Colonic mucosa (tissue), 4 donors: ENCODE measurements at places on chromosomes 13 and 19.

GRCh38 chr13:46636451-46636850 is 83.5 kb downstream of the LRCH1 start:
- DNase-seq: no peak

DNA sequence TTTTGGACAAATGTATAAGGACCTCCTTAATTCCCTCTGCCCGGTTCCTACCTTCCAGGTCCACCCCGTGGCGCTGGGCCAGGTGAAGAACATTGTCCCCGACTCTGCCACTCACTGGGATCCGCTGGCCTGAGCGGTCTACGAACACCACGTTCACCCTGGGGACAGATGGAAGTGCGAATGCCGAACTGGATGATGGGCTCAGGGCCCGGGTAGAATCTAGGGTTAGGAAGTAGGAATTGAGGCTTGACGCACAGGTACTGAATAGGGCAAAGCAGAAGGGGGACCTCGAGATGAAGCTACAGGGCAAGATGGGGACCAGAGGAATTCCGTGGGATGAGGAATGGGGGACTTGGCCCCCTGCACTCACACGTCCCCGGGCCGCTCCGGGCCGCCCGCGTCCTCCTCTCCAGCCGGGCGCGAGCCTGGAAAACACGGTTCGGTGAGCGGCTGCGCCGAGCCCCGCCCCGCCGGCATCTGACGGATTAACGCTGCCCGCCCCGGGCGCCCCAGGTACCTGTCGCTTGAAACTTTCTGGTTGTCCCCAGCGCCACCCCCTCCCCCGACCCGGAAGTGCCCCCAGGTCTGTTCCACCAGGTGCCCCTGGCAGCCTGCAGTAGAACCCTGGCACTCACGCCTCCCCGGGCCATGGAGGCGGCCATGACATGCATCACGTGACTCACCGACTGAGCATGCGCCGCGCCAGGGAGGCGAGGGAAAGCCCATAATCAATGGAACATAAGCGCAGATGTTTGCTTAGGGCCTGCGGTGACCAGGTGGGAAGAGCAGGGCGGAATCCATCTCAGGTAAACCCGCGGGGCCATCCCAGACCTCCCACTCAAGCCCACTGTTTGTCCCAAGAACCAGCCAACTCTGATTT is at the start of gene FDX2:
TSS of gene FDX2 (minus strand) at position 681 of the 880 bp plus-strand sequence. CDS start at position 662, 19 bp downstream.
- peak; percentile 95 for DNase-seq

GRCh38 chr19:55611300-55611982 is 6.0 kb downstream of the ZNF865 start:
- no peak for DNase-seq

GRCh38 chr19:21210037-21210621 is 68.3 kb downstream of the ZNF431 start:
- no peak for DNase-seq

- DNase-seq: no peak
These were observed 50.3 kb downstream of the ABCC4 start for GRCh38 chr13:95250961-95251360.

GRCh38 chr13:99230991-99231390 is 27.2 kb downstream of the GPR18 start:
- DNase-seq: no peak

GRCh38 chr13:46062185-46062584 is 9.6 kb upstream of the ZC3H13 start:
- DNase-seq: no peak

DNA sequence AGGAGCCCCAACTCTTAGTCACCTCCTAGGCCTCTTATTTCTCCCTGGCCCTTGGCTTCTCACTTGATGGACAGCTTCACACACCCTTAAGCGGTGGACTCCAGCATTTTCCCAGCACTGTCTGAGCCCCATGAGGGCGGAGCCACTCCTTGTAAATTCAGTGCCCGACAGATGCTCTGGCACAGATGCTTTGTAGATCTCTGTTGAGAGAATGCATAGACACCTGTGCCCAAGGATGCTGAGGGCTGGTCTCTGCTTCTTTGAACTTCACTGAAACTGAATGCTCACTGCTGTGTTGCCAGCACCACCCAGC is 3.3 kb downstream of the SYCN start:
- DNase-seq: no peak

- DNase-seq: no peak
These were observed 453.2 kb upstream of the ATXN8OS start for GRCh38 chr13:69654392-69654791.

DNA sequence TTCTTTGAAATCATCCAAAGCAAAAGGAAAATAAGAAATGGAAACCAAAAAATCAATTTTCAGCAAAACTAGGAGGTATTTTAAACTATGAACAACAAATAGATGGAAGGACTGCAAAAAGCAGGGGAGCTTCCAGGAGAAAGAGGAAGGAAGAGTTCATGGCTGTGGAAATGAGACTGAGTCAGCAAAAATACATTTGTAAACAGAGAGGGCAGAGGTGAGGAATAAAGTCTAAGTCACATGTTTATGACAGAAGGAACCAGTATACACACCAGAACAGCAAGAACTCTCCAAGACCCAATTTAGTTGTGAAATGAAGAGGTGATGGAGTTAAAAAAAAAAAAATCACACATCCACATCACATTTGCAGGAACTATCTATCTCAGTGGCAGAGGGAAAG is 69.6 kb downstream of the RNASEH2B start:
- no peak for DNase-seq

- no peak for DNase-seq
These were observed 17.6 kb downstream of the NOVA2 start for GRCh38 chr19:45955905-45956608.

- DNase-seq: no peak
These were observed 6.0 kb downstream of the PNMA8B start for GRCh38 chr19:46489445-46490272.

DNA sequence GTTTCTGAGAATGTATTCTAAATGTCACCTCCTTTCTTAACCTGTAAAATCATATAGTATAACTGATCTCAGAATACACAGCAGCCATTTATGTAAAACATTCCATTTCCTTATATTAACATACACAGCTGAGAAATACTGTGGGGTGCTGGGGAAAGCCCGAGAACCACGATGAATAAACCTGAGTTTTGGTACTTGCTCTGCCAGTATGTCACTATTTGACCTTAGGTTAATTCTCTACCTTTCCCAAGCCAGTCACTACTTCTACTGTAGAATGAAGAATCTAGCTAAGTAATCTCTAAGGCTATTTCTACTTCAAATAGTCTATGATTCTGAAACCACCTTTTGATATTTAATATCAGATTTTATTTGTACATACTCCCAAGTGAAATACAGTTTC is 173.7 kb downstream of the TBC1D4 start:
- DNase-seq: no peak

DNA sequence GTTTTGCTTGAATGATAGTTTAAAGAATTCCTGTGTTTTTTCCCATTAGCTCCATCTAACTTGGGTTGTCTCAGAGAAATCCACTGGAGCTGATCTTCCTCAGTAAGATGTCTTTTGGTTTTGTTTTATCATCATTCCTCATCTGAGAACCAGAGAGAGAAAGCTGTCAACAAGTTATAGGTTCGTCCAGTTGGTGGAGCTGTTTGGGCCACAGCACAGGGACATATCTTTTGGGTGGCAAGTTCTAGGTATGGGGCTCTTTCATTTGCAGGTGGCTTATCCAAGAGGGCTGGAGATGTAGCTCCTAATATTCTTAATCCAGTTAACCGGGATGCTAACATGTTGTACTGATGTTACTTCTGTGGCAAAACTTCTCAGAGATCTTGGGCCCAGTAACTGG is 174.2 kb downstream of the KCNRG start:
- DNase-seq: no peak

GRCh38 chr13:101624210-101624922 is 171.9 kb downstream of the ITGBL1 start:
- no peak for DNase-seq

- peak; percentile 36 for DNase-seq
These were observed 3.7 kb downstream of the FGF9 start for GRCh38 chr13:21674490-21675009.

GRCh38 chr19:33231511-33231910 is 5.9 kb upstream of the SLC7A10 start:
- no peak for DNase-seq

DNA sequence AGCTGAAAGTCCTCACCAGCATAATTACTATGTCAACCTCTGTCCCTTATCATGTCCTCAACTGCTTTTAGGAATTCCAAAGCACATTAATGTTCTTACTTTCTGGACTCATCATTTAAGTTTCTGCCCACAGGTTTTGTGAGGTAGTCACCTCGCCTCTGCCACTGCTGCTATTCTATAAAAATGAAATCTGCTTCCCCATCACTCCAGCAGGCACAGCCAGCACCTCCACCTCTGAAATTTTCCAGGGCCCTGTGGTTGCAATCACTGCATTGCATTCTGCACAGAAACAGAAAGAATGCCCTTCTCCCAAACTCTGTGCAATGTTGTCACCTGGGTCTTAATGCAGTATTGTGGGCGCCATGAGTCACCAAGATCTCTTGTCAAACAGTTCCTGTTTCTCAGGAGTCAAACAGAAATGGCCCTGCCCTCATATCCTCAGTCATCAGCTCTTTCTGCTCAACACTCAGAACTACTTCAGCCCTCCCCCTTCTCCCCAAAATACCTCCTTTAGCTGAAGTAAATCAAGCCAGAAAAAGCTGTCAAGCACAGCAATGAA is 529.2 kb upstream of the NBEA start:
- DNase-seq: no peak

DNA sequence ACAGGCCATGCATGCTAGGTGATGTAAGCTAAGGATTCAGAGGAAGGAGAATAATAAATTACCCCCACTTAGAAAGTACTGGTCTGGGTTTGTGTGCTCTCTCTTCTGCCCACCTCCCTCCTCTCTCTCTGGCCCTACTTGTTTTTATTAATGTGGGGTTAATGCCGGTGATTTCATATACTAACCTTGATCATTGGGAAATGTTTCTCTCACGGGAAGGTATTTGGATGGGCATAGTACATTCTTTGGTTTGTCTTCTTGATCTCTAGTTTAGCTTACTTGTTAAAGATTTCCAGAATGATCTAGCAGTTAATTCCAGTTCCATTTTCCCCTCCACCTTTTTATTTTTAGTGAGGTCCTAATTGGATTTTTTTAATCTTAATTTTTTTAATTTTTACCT is 24.6 kb downstream of the ARHGAP35 start:
- no peak for DNase-seq

DNA sequence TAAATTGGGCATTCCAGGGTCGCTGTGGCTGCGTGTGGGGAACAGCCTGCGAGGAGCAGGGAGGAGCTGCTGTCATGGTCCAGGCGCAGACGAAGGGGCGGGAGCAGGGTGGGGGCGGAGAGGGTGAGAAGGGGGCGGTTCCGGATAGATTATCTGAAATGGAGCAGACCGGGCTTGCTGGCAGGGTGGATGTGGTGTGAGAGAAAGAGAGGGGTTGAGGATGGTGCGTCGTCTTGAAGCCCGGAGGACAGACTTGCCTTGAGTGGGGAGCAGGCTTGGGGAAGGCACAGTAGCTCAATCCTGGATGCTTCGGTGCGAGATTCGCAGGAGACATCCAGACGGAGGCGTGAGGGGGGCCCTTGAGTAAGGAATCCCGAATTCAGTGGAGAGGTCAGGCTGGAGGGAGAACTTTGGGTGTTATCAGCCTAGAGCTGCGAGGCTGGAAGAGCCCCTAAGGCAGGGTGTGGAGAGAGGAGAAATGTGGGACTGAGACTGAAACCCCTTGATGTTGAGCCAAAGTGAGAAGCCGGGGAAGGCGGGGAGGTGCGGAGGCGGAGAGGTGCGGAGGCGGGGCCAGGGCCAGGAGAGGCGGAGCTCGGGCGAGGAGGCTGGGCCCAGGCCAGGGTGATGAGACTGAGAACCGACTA is 40.6 kb downstream of the DPF1 start:
- no peak for DNase-seq

GRCh38 chr19:3543150-3544057 is 4.4 kb downstream of the TEKTIP1 start:
- no peak for DNase-seq

GRCh38 chr19:9901642-9902041 is 34.7 kb downstream of the OLFM2 start:
- DNase-seq: no peak

DNA sequence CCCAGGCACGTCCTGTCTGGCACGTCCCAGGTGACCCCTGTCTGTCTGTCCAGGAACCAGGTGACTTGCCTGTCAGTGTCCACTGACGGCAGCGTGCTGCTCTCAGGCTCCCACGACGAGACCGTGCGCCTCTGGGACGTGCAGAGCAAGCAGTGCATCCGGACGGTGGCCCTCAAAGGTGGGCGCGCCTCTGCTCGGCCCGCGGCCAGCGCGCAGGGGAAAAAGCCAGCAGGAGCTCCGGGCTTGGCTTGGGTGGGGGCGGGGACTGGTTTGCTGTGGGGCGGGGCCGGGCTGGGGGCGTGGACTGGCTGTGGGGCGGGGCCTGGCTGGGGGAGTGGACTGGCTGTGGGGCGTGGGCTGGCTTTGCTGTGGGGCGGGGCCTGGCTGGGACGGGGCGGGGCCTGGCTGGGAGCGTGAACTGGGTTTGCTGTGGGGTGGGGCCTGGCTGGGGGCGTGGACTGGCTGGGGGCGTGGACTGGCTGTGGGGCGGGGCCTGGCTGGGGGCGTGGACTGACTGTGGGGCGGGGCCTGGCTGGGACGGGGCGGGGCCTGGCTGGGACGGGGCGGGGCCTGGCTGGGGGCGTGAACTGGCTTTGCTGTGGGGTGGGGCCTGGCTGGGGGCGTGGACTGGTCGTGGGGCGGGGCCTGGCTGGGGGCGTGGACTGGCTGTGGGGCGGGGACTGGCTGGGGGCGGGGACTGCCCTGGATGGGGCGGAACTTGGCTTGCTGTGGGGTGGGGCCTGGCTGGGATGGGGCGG is 7.2 kb downstream of the WDR18 start:
- DNase-seq: peak; percentile 46

DNA sequence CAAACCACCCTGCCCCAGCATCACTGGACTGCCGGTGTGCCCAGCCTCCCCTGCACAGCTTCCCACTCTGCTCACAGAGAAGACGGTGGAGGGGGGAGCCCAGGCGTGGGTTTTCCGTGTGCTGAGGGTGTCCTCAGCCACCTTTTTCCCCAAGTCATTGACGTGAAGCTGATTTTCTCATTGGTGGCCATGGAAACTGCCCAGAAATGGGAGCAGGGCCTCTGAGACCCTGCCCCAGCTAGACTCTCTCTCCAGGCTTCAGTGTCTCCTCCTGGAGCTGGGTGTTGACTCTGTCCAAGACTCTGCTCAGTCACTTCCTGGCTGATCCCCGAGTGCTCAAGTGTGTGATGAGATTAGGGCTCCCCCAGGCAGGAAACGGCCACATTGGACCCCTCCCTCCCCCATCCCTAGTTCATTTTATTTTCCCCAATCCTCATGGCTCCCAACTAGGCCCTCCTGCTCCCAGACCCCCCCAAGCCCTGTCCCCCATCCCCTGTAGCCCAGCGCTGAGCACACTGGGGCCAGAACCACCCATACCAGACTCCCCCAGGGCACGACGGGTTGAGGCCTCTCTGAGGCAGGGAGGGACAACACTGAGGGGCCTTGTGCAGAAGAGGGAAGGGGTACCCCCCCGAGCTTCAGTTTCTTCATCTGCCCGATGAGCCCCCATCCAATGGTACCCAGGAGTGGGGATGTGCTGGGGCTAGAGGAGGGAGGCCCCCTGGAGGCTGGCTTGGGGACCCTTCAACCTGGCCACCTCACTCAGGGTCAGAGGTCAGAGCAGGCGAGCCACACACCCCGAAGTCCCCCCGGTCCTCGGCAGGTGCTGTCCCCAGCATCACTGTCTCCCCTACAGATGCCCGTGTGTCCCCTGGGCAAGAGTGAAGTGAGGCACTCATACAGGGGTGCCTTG is 1.2 kb upstream of the F2RL3 start:
- DNase-seq: no peak

- no peak for DNase-seq
These were observed 6.1 kb downstream of the WDFY2 start for GRCh38 chr13:51590231-51590970.

- no peak for DNase-seq
These were observed 1.9 kb downstream of the EFNA2 start for GRCh38 chr19:1287354-1288225.
